ENCODE measurements at places on chromosomes 1 and 21.

GRCh38 chr1:177864538-177865305 lies 105.1 kb downstream of the SEC16B start:
- no peak for DNase-seq

- no peak for DNase-seq
Measured at GRCh38 chr1:208161005-208161404, 83.2 kb downstream of the PLXNA2 start.

DNA sequence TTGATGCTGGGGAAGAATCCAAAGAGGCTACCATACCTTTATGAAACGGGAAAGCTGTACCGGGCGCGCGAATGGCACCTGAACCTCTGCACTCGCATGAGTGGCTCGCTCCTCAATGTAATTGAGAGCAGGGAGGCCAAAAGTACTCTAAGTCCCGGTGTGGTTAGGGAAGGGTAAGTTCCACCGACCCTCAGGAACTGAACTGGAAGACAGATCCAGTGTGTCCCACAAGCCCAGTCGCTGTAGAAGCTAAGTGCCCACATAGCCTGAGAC lies 1.0 kb downstream of the GATAD2B start:
- no peak for DNase-seq

GRCh38 chr21:46517361-46517760 lies 58.7 kb downstream of the DIP2A start:
- no peak for DNase-seq

- no peak for DNase-seq
Measured at GRCh38 chr1:146039844-146040194, 18.3 kb upstream of the HJV start.

DNA sequence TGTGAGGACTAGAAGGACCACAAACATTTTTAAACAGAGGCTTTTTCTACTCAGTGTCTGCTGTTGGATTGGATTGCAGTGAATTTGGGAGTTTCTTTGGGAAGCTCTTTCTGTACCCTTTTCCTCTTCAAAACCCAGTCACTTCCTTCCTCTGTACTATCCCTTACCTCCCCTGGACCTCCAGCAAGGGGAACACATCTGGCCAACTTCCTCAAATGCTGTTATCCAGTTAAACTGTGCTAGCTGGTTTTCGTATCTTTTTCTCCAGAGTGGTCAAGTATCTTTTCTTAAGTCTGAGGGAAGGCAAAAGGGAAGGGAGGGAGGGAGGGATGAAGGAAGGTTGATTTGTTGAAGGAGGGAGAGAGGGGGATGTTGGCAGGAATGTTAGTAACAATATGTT lies 99.2 kb upstream of the TNR start:
- no peak for DNase-seq

GRCh38 chr21:32088471-32088870 lies 190.4 kb downstream of the MIS18A start:
- DNase-seq, result no peak

- peak; percentile 63 for DNase-seq
Measured at GRCh38 chr1:53766831-53767405, 28.0 kb upstream of the GLIS1 start.

DNA sequence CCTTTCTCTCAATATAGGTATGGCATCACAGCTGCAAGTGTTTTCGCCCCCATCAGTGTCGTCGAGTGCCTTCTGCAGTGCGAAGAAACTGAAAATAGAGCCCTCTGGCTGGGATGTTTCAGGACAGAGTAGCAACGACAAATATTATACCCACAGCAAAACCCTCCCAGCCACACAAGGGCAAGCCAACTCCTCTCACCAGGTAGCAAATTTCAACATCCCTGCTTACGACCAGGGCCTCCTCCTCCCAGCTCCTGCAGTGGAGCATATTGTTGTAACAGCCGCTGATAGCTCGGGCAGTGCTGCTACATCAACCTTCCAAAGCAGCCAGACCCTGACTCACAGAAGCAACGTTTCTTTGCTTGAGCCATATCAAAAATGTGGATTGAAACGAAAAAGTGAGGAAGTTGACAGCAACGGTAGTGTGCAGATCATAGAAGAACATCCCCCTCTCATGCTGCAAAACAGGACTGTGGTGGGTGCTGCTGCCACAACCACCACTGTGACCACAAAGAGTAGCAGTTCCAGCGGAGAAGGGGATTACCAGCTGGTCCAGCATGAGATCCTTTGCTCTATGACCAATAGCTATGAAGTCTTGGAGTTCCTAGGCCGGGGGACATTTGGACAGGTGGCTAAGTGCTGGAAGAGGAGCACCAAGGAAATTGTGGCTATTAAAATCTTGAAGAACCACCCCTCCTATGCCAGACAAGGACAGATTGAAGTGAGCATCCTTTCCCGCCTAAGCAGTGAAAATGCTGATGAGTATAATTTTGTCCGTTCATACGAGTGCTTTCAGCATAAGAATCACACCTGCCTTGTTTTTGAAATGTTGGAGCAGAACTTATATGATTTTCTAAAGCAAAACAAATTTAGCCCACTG lies 11.5 kb downstream of the HIPK1 start:
- DNase-seq, result no peak

DNA sequence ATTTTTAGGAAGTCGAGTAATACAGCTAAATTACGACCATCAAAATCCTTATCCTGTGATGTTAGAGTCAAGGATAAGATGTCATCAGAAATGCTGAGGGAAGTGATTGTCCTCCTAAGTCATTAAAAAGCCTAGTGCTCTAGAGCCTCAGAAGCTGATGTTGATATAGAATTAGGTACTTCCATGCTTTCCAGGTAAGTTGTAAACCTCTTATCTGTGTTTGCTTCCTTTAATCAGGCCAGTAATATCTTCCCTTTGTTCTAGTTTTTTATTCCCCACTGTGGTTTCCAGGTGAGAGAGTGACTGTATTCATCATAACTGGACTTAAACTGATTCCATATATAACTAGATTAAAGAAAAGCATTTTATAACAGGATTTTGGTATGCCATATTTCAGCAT lies 44.4 kb downstream of the SMG7 start:
- DNase-seq, result no peak
